ENCODE measurements at places on chromosomes 12 and 14.

- DNase-seq, result no peak
Measured at GRCh38 chr12:93237235-93237915, 140.3 kb upstream of the NUDT4 start.

- no peak for DNase-seq
Measured at GRCh38 chr12:55658635-55659391, 22.1 kb downstream of the OR10P1 start.

DNA sequence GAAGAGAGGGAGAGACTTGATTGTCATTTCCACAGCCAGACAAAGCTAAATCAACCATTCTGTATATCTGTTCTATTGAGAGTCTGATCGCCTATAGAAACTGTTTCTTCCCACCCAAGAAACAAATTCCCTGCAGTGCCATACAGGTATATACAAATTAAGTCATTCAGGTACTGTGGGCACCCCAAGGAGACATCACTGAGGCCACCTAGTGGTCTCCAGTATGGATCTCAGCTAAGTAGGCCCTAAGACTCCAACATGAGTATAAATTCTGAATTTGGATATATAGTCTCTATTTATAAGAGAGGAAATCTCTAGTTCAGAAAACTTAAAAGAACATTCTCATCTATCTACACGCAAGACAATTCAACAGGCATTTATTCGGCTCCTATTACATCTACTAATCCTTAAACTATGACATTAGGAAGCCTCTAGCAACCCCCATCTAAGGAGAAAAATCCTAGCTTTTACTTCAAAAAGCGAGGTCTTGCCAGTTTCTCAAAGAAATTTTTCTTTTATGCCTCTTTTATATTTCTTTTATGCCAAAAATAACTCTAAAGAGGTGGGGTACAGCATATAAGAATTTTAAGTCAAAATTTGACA is 62.6 kb downstream of the DCAF5 start:
- no peak for DNase-seq

DNA sequence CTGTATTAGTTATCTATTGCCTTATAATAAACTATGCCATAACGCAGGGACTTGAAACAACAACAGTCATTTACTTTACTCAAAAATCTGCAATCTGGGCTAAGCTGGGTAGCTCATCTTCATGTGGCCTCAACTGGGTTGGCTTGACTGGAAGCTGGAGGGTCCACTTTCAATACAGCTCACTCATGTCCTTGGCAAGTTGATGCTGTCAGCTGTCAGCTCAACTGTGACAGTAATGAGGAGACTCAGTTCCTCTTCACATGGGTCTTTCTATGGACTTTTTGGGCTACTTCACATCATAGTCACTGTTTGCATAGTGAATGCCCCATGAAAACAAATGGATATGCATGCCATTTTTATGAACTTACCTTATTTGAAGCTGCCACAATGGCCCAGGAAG is 33.6 kb upstream of the STRAP start:
- no peak for DNase-seq

- peak; percentile 38 for DNase-seq
Measured at GRCh38 chr14:58107947-58108552, 44.0 kb downstream of the ARMH4 start.

- no peak for DNase-seq
Measured at GRCh38 chr14:23951590-23952201, 1.9 kb upstream of the DHRS4 start.

DNA sequence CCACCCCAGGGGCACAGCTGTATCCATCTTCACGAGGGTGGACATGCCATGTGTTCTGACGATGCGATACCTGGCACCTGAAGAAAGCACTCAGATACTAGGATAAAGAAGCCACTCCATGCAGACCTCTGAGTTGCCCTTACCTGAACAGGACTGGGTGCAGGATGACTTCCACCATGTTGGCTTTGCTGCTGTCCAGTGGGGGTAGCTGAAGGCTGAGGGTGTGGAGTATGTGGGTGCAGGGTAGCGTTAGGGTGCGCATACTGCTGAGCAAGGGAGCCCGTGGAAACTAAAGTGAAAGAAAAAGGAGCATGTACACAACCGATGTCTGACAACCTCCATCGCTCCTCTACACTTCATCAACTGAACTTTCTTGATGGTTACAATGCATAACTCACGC is 51.3 kb downstream of the SH2B3 start:
- no peak for DNase-seq

GRCh38 chr12:3045494-3045893 is 31.7 kb upstream of the TSPAN9 start:
- no peak for DNase-seq

- DNase-seq, result no peak
Measured at GRCh38 chr12:80196419-80196818, 97.1 kb downstream of the OTOGL start.

- DNase-seq, result peak; percentile 60
Measured at GRCh38 chr12:95118138-95118787, 44.8 kb upstream of the NR2C1 start.

- peak; percentile 84 for DNase-seq
Measured at GRCh38 chr14:50000380-50001150, 107.7 kb downstream of the ARF6 start.

GRCh38 chr12:56954958-56955355 is 2.5 kb downstream of the RDH16 start:
- no peak for DNase-seq

- DNase-seq, result no peak
Measured at GRCh38 chr14:104246401-104247335, 108.3 kb downstream of the KIF26A start.

GRCh38 chr14:101332281-101332680 is 229.0 kb upstream of the DIO3 start:
- no peak for DNase-seq

DNA sequence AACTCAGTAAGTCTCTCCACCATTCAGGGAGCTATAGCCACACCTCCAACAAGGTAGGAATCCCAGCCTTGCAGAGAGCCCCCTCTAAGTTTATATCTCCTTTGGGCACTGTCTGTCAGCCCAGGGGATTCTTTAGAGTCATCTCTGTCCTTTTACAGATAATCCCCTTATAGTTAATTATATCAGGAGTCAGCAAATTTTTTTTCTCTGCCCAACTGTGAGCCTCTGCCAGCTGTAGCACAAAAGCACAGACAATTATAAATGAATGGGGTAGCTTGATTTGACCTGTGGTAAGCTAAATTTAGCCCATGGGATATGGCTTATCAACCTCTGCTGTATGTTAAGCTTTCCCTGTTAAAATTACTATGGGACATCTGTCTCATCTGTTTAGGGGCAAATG is 8.3 kb downstream of the CEP128 start:
- no peak for DNase-seq

DNA sequence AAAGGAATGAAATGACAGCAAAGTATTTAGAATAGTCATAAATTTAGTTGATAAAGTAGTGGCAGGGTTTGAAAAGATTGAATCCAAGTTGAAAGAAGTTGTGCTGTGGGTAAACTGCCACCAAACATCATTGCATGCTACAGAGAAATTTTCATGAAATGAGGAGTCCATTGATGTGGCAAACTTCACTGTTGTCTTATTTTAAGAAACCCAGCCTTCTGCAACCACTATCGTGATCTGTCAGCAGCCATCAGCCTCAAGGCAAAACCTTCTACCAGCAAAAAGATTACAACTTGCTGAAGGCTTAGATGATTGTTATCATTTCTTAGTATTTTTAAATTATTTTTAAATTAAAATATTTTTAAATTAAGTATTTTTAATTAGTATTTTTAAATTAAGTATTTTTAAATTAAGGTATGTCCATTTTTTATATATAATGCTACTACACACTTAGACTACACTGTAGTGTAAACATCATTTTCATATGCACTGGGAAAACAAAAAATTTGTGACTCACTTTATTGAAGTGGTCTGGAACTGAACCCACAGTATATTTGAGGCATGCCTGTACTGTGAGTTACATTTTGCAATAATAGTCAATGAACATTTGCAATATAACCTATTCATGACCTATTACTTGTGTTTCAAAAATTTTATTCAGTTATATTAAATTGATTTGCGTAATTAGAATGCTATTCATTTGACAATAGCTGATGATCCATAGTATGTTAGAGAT is 67.2 kb upstream of the SYT1 start:
- DNase-seq, result no peak

- no peak for DNase-seq
Measured at GRCh38 chr12:116039081-116039480, 238.4 kb downstream of the MED13L start.

DNA sequence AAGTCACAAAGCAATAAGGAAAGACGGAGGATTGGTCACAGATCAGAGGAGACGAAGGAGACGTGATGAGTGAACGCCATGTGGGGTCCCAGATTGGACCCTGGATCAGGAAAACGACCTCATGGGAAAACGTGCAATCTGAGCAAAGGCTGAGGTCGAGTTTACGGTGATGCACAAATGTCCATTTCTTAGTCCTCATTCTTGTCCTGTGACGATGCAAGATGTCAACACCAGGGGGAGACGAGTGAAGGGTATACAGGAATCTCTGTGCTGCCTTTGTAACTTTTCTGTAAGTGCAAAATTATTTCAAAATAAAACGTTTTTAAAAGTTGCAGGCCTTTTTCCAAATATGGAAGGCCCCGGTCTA is 329.8 kb downstream of the MED13L start:
- DNase-seq, result no peak

- DNase-seq, result no peak
Measured at GRCh38 chr12:69828897-69829296, 3.9 kb downstream of the MYRFL start.

Measured in hepatic stellate cell (primary cell).